ENCODE measurements at places on chromosomes 2 and 18. TPM values are rescaled to one million over a fixed set of nuclear protein-coding genes. Genes with fewer than 3 reads are reported as not detected.

DNA sequence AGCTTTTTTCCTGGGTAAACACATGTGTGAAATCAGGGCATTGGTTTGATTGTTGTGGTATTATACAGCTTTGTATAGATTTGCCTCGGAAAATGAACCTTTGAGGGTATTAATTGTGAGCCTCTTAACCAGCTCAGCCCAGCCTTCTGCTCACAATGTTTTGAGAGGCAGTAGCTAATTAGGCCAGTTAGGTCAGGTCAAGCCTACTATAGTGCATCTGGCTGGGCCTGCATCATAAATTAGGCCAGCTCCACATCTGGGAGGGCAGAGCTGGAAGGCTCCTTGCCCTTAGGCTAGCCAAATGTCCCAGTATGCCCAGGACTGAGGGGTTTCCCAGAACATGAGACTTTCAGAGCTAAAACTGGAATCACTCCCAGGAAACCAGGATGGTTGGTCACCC, 43.0 kb downstream of the LRATD1 start:
- DNase-seq: no peak

GRCh38 chr2:8847400-8847799, 10.0 kb upstream of the KIDINS220 start:
- no peak for DNase-seq

The PSMA8 gene
- 2.0 TPM for total RNA-seq

DNA sequence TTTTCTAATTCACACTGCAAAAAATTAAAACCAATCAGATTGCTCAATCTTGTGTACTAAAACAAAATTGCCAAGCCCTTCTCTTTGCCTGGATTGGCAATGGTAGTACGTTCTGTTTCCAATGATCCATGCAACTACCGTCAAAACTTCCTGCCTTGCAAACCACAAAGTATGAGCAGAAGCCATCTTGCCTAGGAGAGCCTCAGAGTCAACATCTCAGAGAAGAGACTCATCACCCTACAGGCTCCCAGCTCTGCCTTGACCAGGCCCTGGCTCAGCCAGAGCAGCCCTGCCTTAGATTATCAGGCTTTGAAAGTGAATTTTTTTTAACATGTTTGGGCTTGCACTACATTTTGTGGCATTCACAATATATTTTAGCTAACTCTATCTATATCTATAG, 574.1 kb downstream of the SATB2 start:
- no peak for DNase-seq

- DNase-seq: no peak
Measured at GRCh38 chr18:57027190-57027708, 119.6 kb upstream of the BOD1L2 start.

The KCTD18 gene
- total RNA-seq: 15.9 TPM

DNA sequence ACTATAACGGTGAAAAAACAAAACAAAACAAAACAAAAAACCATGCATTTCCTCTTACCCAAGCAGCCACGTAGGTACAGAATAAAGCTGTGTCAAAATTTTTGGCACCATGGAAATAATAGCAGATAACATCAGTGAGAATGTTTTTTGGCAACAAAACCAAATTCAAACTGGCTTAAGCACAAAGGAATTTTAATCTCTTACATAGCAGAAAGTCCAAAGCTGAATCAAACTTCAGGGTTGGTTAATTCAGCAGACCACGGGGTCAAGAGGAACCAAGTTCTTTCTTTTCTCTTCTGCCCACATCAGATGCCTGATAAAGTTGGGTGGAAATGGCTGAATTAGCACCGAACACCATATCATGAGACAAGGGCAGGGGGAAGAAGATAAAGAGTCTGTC, 129.5 kb downstream of the PAX3 start:
- DNase-seq: no peak

DNA sequence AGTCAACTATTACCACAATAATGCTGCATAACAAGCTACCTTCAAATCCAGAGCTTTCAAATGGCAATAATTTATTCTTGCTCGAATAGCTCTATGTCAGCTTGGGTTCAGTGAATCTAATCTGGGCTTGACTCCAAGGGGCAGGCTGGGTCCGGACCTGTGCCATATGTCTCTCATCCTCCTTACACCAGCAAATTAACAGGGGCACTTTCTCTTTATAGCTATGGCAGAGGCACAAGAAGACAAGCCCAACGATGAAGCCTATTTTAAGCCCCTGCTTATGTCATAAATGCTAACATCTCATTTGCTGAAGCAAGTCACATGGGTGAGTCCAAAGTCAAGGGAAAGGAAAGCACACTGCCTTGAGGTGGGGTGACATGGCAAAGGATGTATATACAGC, 13.3 kb upstream of the ZNF521 start:
- no peak for DNase-seq

DNA sequence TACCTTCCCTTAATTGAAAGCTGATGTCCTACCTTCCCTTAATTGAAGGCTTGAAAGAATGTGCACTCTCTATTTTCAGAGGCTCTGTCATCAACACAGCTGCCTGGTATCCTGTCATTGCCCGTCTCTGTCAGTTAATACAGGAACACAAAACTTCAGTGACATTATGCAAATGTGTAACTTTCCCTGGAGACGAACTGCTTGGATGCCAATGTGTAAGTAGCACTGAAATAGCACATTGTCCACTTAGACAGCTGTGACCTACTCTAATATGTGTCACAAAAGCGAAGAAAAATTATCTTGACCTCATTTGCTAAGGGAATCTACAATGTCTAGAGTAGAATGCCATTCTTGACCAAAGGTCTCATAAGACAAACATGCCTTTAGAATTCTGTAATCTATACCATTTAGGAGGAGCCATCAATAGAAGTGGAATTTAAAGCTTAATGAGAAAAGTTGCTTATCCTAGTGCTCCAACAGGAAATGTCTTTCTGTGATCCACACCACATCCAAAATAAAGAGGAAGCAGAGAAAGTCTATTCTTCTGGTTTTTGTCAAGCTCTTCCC, 138.1 kb downstream of the BARD1 start:
- no peak for DNase-seq

The LINC00305 gene
- not detected for total RNA-seq

DNA sequence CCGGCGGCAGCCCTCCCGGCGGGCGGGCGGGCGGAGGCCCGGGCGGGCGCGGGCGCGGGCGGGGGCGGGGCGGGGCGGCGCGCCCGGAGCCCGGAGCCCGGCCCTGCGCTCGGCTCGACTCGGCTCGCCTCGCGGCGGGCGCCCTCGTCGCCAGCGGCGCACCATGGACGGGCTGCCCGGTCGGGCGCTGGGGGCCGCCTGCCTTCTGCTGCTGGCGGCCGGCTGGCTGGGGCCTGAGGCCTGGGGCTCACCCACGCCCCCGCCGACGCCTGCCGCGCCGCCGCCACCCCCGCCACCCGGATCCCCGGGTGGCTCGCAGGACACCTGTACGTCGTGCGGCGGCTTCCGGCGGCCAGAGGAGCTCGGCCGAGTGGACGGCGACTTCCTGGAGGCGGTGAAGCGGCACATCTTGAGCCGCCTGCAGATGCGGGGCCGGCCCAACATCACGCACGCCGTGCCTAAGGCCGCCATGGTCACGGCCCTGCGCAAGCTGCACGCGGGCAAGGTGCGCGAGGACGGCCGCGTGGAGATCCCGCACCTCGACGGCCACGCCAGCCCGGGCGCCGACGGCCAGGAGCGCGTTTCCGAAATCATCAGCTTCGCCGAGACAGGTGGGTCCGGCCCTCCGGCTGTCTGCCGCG, at the start of gene INHBB:
INHBB (plus strand) TSS at position 111 of the 641 bp plus-strand sequence; CDS start at position 164, 53 bp downstream.
- DNase-seq: peak; percentile 22

The SCN3A gene
- total RNA-seq: 0.30 TPM

The PROC gene
- total RNA-seq: not detected

The CHRNA1 gene
- total RNA-seq: not detected

The CWC22 gene
- total RNA-seq: 31.0 TPM

The AMER3 gene
- total RNA-seq: not detected

The HOXD4 gene
- not detected for total RNA-seq

- DNase-seq: no peak
Measured at GRCh38 chr2:1936427-1936980, 192.2 kb upstream of the PXDN start.

GRCh38 chr2:170344663-170345346, 166.9 kb downstream of the MYO3B start:
- no peak for DNase-seq

The TRPM8 gene
- total RNA-seq: not detected

- no peak for DNase-seq
Measured at GRCh38 chr18:27787547-27787946, 389.4 kb downstream of the CDH2 start.

DNA sequence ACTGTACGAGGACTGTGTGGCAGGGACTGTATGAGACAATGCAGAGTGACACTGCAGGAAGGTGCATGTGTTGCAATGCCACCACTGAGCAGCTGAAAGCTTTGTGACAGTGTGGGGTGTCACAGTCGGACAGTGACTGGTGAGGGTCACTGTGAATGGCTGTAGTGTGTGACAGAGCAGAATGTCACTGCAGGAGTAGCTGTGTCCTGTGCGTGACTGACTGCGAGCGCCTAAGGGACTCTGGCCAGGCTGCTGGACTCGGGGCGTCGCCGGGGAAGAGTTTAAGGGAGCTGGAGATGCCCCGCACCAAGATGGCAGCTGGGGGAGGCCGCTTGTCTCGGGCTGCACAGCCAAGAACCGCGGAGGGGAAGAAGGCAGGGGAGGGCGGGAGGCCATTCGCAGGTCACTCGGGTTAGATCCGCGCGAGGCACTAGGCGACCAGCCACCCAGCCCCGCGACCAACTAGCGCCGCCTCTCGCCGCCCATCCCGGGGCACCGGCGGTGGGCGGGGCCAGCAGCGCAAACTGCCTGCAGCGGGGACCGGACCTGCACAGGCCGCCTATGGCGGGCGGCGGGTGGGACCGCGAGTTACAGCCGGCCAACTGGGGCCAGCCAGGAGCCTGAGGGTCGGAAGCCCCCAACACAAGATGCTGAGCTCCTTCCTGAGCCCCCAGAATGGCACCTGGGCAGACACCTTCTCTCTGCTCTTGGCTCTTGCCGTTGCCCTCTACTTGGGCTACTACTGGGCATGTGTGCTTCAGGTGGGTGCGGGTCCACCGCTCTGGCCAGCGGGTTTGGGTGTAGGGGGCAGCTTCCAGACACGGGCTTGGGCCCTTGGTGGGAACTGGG, at the start of gene ABHD1:
ABHD1 (plus strand) TSS at position 514 of the 849 bp plus-strand sequence; CDS start at position 648, 134 bp downstream.
- peak; percentile 72 for DNase-seq

- peak; percentile 72 for DNase-seq
Measured at GRCh38 chr2:204108781-204109295, 172.3 kb downstream of the ICOS start.

GRCh38 chr2:215286309-215286708, 25.6 kb upstream of the ATIC start:
- DNase-seq: no peak

The GTF2A1L gene
- not detected for total RNA-seq

- DNase-seq: no peak
Measured at GRCh38 chr2:56476509-56477071, 292.8 kb downstream of the CCDC85A start.

DNA sequence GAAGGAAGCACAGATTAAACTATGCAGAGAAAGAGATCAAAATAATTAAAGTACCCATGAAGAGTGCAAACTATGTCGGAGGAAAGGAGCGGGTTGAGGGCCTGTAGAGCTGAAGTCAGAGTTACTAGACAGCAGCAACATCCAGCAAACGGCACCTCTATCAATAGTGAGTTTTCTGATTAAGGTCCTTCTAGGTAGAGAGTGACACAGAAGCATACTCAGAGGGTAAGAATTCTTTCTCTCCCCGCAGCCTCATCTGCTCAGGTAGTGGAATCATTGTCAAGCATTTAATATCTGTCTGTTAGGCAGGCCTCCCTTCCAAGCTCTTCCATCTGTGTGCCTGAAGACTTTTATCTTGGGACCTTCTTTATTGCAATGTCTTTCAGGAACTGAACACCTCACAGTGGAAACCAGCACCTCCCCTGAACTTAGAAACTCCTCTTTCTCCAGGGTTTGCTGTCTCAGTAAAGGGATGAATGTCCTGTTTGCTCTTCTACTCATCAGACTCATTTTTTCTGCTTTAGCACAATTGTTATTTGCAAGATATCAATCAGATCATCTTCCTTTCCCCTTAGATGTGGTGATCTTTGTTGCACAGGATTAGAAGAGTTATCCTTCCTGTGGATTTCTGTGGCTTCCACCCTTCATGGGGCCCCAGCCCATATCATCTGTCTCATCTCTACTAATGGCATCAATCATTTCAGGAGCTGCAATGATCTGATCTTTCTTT, 28.8 kb downstream of the SP140 start:
- peak; percentile 73 for DNase-seq

The DSG4 gene
- total RNA-seq: not detected

GRCh38 chr18:41814651-41815050, 140.4 kb upstream of the PIK3C3 start:
- DNase-seq: no peak

The HMSD gene
- total RNA-seq: 18.8 TPM

DNA sequence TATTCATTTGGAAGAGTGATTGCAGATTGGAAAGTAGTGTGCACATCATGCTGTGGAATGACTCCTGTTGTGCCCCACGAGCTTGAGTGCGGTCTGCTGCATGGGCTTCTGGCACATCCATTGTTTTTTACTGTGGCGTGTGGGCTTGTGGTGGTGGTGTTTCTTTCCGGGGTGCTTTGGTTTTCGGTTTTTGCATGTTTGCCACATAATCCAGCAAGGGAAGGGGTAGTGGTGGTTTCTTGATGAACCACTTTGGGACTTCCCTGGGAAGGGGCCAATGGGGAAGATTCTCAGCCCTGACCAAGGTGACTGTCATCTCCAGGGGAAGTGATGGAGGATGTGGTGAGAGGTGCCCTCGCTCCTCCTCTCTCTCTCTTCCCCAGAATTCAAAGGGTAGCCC, 57.0 kb downstream of the COA5 start:
- peak; percentile 72 for DNase-seq

The TUBB8B gene
- total RNA-seq: not detected

DNA sequence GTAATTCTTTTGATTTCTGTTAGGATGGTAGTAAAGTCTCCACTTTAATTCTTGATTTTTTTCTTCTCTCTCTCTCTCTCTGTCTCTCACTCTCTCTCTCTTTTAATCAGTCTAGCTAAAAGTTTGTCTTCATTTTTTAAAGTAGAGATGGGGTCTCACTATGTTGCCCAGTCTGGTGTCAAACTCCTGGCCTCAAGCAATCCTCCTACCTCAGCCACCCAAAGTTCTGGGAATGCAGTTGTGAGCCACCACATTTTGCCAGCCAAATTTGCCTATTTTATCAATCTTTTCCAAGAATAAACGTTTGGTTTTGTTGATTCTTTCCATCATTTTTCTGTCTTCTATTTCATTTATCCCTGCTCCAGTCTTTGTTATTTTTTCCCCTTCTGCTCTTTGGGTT, 23.9 kb upstream of the ACOXL start:
- no peak for DNase-seq

The GALR1 gene
- not detected for total RNA-seq

The BBS5 gene
- 3.4 TPM for total RNA-seq

The KCNE4 gene
- not detected for total RNA-seq

The C1QL2 gene
- not detected for total RNA-seq

The ABCB11 gene
- total RNA-seq: not detected

DNA sequence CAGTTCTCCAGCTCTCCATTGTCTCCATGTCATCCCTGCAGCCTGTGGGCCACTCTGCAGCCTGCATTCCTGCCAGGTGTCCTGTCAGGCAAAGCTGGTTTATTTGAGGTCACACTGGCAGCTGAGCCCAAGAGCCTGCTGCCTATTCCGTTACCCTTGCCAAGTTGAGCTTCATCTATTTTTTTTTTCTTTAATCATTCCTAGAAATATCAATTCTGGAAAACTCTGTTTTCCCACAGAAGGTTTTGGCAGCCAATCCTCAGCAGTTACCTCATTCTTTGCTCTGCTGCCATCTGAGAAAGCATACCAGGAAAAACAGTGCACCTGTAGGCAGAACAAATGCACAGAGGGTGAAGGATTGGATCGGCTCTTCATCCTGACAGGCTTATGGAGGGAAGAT, 411.0 kb upstream of the ACVR2A start:
- DNase-seq: no peak
